Activated CD4-positive, alpha-beta T cell treated with anti-CD3 and anti-CD28 coated beads, Interleukin-2, amount 50 U/mL, for 4 hours (primary cell): ENCODE measurements at places on chromosomes 1 and 21.
A peak's percentile ranks its signal among the peaks of the same experiment; 100 is the strongest.

- peak; percentile 75 for DNase-seq
These were observed 1.1 kb upstream of the ESPN start for GRCh38 chr1:6423321-6423999.

DNA sequence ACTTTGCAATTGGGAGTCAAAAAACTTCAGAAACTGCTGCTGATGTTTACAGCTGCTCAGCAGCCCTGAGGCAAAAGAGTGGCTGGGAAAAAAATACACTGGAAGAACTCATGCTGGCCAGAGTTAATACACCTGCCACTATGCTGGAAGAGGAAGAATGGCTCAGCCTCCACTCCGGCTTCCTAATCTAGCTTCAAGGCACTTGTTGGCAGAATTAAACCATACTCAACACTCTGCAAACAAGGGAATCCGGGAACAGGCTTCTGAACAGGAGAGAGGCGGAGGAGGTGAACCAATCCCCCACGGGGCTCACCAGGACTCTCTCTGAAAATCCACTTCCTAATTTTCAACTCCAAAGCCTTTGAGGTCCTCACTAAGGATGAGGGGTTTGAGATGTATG, 120.1 kb downstream of the CCDC185 start:
- no peak for DNase-seq

- no peak for DNase-seq
These were observed 10.9 kb downstream of the EXO5 start for GRCh38 chr1:40519517-40519916.

GRCh38 chr1:165355977-165356811, at the start of gene LMX1A:
LMX1A (minus strand) TSS chr1:165356715; CDS start chr1:165355559, 1,156 bp downstream.
- no peak for DNase-seq

DNA sequence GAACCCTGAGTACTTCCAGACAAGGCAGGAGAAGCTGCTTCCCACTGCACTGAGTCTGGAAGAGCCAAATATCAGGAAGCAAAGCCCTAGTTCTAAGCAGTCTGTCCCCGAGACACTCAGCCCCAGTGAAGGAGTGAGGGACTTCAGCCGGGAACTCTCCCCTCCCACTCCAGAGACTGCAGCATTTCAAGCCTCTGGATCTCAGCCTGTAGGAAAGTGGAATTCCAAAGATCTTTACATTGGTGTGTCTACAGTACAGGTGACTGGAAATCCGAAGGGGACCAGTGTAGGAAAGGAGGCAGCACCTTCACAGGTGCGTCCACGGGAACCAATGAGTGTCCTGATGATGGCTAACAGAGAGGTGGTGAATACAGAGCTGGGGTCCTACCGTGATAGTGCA, 33.1 kb upstream of the VAMP3 start:
- DNase-seq, result no peak

DNA sequence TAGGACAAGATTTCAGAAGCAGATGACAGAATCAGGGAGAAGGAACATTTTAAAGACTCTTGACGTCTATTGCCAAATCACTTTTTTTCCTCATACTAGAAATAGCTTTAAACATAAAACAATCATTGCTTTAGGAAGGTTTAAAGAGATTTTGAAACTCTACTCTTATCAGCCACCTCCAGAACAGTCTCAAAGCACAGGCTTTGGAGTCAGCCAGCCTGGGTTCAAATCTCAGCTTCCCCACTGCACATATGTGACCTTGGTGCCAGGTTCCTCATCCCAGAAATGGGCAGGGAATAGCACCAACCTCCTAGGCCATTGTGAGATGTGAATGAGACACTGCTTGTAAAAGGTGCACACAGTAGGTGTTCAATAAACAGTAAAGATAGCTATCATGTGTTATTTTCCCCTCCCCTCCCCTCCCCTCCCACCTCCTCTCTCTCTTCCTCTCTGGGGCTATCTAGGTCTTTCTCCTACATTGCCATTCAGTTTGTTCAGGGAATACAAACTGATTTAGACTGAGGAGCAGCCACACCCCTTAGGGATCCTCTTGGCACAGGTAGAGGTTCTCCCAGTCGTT, 20.6 kb downstream of the SPOCD1 start:
- no peak for DNase-seq

DNA sequence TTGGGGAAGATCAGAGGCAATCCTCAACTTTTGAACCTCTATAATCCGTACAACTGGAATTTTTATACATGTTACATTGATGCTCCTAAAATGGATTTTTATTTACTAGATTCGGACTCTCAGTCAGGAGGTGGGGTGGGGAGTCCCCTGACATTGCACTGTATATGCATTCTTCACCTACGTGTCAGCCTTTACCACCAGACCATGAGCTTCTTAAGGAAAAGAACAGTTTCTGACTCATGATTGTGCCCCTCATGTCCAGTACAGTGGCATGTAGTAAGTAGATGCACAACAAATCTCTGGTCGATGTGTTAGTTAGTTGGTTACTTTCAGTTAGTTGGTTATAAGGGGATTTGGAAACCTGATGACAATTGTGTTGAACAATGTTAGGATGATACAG, 15.4 kb downstream of the LPAR3 start:
- DNase-seq, result no peak

DNA sequence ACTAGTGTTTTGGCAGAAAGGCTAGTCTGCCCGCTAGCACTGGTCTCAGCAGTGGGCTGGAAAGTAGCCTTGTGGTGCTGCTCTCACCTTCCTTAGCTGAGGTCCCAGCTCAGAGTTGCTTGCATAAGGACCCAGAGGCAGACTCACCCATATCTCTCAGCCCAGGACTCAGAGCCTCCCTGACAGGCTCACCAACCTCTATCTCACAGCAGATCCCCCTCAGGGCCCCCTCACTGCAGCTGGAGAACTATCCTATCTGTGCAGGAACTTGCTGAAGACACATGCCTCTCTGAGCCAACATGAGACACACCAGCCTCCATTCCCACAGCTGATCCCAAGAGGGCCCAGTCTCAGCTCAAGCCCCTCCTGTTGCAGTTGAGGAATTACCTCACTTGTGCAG, 82.6 kb downstream of the IARS2 start:
- no peak for DNase-seq

DNA sequence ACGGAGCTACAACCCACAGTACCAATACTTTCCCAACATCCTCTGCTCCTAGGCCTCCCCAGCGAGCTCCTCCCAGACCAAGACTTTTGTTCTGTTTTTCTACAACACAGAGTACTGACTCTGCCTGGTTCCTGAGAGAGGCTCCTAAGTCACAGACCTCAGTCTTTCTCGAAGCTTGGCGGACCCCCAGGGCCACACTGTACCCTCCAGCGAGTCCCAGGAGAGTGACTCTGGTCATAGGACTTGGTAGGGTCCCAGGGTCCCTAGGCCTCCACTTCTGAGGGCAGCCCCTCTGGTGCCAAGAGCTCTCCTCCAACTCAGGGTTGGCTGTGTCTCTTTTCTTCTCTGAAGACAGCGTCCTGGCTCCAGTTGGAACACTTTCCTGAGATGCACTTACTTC, 20.6 kb downstream of the PLA2G5 start:
- DNase-seq, result no peak

DNA sequence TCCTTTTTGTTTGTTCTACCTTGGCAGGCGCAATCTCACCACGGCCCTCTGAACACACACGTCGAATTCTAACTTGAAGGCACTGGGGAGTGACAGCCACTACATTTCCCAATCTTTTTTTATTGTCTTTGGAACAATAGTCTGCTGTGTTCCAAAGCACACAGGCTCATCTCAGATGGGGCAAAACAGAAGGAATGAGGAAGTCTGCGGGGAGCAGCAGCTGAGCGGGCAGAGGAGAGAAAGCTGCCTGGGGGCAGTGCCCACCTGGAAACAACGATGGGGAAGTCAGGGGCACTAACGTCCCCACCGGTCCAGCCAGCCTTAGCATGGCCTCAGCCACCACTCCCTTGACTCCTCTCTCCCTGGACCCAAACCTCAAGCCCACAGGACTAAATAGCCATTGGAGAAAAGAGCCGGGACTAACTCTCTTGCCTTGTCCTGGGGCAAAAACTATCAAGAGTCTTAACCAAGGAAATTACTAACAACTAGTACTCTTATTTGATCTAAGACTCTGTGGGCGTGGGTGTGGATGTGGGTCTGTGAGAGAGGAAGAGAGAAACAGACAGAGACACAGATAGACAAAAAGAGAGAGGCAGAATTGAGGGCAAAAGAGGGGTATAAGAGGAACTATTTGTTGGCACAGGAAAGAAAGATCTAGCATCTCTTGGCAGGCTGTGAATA, 34.2 kb downstream of the SYF2 start:
- no peak for DNase-seq

- DNase-seq, result no peak
These were observed 5.1 kb upstream of the GJA4 start for GRCh38 chr1:34787461-34788420.

- no peak for DNase-seq
These were observed 24.8 kb downstream of the ATPAF1 start for GRCh38 chr1:46643368-46643775.

DNA sequence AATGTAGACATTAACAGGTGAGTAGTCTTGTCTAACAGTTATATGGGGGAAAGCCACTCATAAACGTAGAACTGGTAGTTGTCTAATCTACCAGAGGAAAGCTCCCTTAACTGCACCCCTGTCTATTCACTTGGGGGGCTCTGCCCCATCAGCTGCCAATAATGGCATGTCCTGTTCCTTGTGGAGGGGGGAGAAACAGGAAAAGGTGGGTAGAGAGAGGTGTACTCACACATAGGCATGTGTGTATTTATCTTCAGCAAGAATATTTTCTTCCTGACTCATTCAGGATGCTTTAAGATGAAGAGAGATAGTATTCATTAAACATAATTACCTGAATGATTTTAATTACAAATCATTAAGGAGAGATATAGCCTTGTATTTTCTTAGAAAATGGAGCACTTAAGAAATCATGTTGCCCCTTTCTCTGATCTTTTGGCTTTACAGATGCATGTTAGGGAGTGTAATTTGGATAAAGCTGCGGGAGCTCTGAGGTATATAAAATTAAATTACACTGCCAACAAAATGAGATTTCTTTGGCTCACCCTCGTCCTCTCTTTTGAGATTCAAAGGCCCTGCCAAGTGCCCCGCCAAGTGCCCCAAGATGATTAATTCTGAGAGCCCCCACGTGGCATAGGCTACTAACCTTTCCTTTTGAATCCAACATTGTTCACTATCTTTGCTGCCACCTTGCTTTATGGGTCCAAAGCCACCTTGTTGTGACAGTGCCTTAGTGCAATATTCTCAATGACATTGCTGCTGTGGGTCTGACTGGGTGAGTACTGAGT, 286.3 kb upstream of the LYPLAL1 start:
- no peak for DNase-seq

DNA sequence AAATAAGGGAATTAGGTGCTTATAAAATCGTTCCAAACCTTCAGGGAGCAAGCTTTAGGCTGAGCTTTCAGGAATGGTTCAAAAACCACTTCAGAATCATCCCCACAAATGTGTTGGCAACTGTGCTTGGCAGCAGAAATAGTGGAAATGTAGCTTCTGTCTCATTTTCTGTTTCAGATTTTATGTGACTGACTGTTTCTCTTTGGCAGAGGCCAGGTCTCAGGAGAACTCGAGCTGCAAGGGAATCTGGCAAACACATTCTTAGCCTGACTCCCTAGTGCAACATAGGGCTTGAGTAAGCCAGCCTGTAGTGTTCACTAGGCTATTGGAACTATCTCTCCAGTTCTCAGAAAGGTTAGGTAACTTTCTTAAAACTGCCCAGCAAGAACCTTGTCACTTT, 128.6 kb downstream of the PLA2G4A start:
- DNase-seq, result no peak

- DNase-seq, result no peak
These were observed at the start of gene FMO2 for GRCh38 chr1:171185091-171185490. FMO2 (plus strand) TSS chr1:171185300; CDS start chr1:171185714, 414 bp downstream.

- DNase-seq, result no peak
These were observed 82.4 kb upstream of the CYYR1 start for GRCh38 chr21:26655460-26655859.

DNA sequence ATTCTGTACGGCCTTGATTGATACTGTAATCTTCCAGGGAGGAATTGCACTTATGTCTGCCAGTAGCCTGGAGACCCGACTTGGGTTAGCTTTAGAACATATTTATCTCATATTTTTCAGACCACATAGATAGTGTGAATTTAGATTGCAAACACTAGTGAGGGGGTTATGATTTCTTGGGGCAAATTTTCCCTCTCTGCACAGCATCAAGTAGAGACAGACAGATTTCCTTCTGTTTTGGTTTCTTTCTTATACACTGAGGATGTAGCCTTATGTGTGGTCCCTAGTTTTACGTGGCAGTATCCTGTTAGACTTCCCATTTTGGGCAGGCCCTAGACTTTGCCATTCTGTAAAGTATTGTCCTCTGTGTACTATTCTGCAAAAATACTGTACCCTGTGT, 29.0 kb downstream of the SOAT1 start:
- DNase-seq, result no peak

DNA sequence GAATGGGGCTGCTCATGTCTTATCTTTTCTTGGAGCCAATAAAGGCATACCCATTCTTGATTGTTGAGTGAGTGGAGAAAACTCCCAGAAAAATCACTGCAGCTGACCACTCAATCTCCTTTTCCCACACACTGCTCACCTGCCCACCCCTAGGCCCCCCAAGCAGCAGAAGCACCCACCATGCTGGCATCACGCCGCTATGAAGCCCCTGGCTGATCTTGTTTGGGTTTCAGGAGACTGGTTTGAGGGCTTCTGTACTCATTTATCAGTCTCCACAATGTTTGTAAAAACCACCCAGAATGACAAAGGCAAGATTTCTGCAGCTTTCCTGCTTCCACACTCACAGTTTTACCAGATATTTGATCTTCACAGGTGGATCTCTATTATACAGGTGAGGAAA, 33.5 kb upstream of the ATP2B4 start:
- no peak for DNase-seq

- no peak for DNase-seq
These were observed 51.3 kb downstream of the DHRS3 start for GRCh38 chr1:12566484-12567287.

GRCh38 chr1:173276922-173277800, 70.0 kb upstream of the TNFSF4 start:
- DNase-seq, result no peak

DNA sequence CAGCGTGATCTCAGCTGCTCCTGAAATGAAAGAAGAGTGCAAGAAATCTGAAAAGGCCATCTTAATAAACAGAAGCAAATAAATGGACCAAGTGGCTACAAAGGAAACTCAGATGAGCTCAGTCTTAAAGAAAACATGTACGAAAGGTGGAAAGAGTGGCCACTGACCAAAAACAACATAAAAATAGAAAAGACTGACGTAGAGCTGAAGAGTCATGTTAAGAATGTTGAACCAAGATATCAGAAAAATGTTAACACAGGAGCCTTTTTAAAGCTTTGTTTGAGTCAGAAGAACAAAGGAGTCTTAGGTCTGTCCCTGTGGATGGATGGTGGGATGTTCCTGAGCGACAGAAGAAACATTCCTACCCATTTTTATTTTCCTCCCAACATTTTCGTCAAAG, 30.8 kb upstream of the ZNF648 start:
- no peak for DNase-seq

- no peak for DNase-seq
These were observed 331.9 kb downstream of the NPHP4 start for GRCh38 chr1:5660141-5660935.

GRCh38 chr1:204846546-204846945, 24.1 kb upstream of the NFASC start:
- DNase-seq, result no peak

DNA sequence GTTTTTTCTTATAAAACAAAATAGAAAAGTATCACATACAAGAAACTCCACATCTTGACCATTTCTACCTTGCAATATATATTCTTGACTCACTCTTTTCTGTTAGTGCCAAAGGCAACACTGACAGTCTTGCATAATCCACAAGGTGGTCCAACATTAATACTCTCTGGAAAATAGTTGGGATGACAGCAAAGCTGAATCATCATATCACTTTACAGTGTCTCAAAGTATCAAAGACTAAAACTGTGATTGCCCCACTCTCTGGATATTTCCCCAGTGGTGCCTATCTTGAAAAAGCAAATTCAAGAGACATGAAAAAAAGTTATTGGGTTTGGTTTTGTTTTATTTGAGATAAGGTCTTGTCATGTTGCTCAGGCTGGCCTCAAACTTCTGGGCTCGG, 14.6 kb upstream of the TGFBR3 start:
- no peak for DNase-seq
